ENCODE measurements at places on chromosomes 3 and 15.

GRCh38 chr3:30686176-30686575 lies 79.8 kb downstream of the TGFBR2 start:
- no peak for DNase-seq

GRCh38 chr3:6680119-6680806 lies 180.7 kb upstream of the GRM7 start:
- DNase-seq, result no peak

DNA sequence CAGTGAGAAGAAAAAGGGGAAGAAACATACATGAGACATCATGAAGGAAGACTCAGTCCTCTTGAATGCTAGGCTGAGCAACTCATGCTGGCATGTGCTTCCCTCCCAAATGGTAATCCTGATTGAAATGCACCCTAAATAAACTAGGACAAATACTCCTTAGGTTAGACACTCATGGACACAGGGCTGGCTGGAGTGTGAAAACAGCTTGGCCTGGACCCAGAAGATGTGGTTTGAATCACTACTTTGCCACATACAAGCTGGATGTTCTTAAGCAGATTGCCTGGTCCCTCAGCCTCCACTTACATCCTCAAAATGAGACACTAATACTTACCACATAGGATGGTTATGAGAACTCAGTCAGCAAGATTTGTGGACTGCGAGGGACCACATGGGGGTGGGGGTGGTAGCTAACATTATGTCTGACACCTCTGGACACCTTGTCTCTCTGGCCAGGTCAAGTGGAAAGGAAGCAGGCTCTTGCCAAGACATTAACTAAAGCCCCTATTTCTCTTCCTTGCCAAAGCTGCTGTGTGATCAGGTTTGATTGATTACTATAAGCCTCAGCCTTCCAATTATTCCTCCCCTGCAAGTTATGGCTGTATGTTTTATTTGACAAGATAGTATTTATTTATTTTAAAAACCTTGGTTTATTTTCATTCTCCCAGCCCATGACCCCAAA lies 138.9 kb upstream of the SLC7A14 start:
- DNase-seq, result no peak

- no peak for DNase-seq
These were observed 747.9 kb downstream of the ROBO1 start for GRCh38 chr3:79019924-79020173.

GRCh38 chr3:22089284-22089683 lies 338.3 kb upstream of the ZNF385D start:
- no peak for DNase-seq
